Myometrial cell (primary cell): ENCODE measurements at places on chromosomes 4 and X. TPM values are rescaled to one million over a fixed set of nuclear protein-coding genes. Genes with fewer than 3 reads are reported as not detected.

The EXOC1L gene
- total RNA-seq = not detected in 2 replicates

The NWD2 gene
- total RNA-seq = not detected in 2 replicates

The HTR2C gene
- total RNA-seq = not detected in 2 replicates

The IL3RA gene
- not detected in 2 replicates for total RNA-seq

The PABPC1L2A gene
- not detected in 2 replicates for total RNA-seq

The F9 gene
- not detected in 2 replicates for total RNA-seq

The HERC5 gene
- total RNA-seq = not detected in 2 replicates

The WWC2 gene
- total RNA-seq = 15.6 and 19.0 TPM in 2 replicates

The SEPTIN11 gene
- 135 and 168 TPM in 2 replicates for total RNA-seq

The S100P gene
- total RNA-seq = not detected in 2 replicates

The MGARP gene
- 15.4 and 17.6 TPM in 2 replicates for total RNA-seq

The CPE gene
- 0.58 and 1.2 TPM in 2 replicates for total RNA-seq

The USP26 gene
- total RNA-seq = not detected in 2 replicates

The ALAS2 gene
- total RNA-seq = not detected in 2 replicates

The GYPE gene
- 0.53 TPM in 1 of 2 replicates, not detected in the other for total RNA-seq

The AMOT gene
- 0.86 and 1.2 TPM in 2 replicates for total RNA-seq

The SPP1 gene
- total RNA-seq = 0.29 and 1.8 TPM in 2 replicates

The NPY5R gene
- not detected in 2 replicates for total RNA-seq

The F11 gene
- total RNA-seq = not detected in 2 replicates

The DUSP21 gene
- total RNA-seq = not detected in 2 replicates

The TDO2 gene
- total RNA-seq = not detected in 2 replicates

The ATP8A1 gene
- total RNA-seq = 0.35 and 0.58 TPM in 2 replicates

The GLRB gene
- total RNA-seq = 3.5 and 9.7 TPM in 2 replicates

The TMEM156 gene
- 1.4 and 2.0 TPM in 2 replicates for total RNA-seq

The PSAPL1 gene
- not detected in 2 replicates for total RNA-seq

The UGT2B15 gene
- not detected in 2 replicates for total RNA-seq

The GPAT3 gene
- total RNA-seq = 4.0 and 5.7 TPM in 2 replicates

The TEX13B gene
- not detected in 2 replicates for total RNA-seq

The PGK1 gene
- total RNA-seq = 338 and 353 TPM in 2 replicates

The ZIC3 gene
- not detected in 2 replicates for total RNA-seq

The VSIG1 gene
- total RNA-seq = 0.35 TPM in 1 of 2 replicates, not detected in the other

The FHL1 gene
- total RNA-seq = 53.0 and 57.1 TPM in 2 replicates

The ESX1 gene
- total RNA-seq = 1.4 and 8.2 TPM in 2 replicates

The TLR8 gene
- total RNA-seq = not detected in 2 replicates

The FAM184B gene
- not detected in 2 replicates for total RNA-seq

The FAM47E gene
- total RNA-seq = under 0.01 and 0.86 TPM in 2 replicates

The FAM53A gene
- 2.3 and 5.5 TPM in 2 replicates for total RNA-seq

The NHSL2 gene
- total RNA-seq = 2.8 and 2.9 TPM in 2 replicates

The AWAT2 gene
- not detected in 2 replicates for total RNA-seq

The KLB gene
- total RNA-seq = not detected in 2 replicates

The FABP2 gene
- not detected in 2 replicates for total RNA-seq

The LAS1L gene
- 21.8 and 25.9 TPM in 2 replicates for total RNA-seq

The USP17L30 gene
- total RNA-seq = not detected in 2 replicates

The GLRA3 gene
- not detected in 2 replicates for total RNA-seq

The SMIM43 gene
- under 0.01 TPM in 1 of 2 replicates, not detected in the other for total RNA-seq

The MAGEA12 gene
- not detected in 2 replicates for total RNA-seq

The MAGEC2 gene
- not detected in 2 replicates for total RNA-seq

The GABRQ gene
- 0.29 and 0.53 TPM in 2 replicates for total RNA-seq

The TMEM47 gene
- 18.3 and 20.2 TPM in 2 replicates for total RNA-seq

The CT47B1 gene
- not detected in 2 replicates for total RNA-seq
